ENCODE measurements at places on chromosomes 5 and 9.
A peak's percentile ranks its signal among the peaks of the same experiment; 100 is the strongest.

DNA sequence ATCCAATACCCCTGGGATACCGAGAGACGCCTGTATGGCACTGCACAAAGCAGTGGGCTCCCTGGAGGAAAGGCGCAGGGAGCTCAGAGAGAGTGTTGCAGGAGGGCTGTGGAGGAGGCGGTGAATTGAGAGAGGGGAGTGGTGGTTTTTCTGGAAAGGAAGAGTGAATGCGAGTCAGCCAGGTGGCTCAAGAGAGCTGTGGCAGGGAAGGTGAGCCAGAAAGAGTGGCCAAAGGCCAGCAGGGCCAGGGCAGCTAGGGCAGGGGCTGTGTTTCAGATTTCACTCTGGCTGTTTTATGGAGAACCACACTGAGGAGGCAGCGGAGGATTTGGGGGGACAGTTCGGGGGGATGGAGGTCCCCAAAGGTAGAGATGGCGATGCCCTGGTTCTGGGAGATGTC, 13.0 kb upstream of the DAB2IP start:
- no peak for DNase-seq

DNA sequence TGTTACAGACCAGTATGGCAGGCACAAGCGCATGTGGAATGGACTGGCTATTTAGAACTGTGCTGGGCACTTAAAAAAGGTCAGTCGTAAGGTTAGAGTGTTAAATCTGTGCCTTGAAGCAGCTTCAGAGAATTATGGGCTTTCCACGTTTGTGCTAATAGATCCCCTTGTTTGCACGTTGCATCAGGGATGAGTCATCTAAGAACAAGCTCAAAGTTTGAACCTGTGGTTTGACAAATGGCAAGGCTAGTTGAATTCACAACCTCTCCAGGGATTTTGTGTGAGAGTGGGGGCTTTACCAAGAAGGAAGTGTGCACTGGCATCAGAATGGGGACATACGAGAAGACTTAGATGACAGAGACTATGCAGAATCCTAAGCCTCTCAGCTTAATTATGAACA, 249.6 kb downstream of the IRX1 start:
- no peak for DNase-seq

DNA sequence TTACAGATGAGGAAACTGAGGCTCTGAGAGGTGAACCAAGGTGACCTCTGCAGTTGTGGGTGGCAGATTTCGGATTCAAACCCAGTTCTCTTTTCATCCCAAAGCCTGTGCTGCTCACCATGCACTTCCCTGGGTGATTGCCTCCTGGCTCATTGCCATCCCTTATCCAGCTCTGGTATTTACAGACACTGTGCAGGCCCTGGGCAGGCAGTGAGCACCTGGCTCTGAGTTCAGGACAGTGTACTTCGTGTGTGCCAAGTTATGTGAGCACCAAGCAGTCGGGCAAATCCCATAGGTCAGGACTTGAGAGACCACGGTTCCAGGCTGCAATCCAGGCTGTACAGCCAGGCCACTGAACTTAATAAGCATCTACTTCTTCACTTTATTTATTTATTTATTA, 1.4 kb downstream of the LRSAM1 start:
- DNase-seq = no peak

GRCh38 chr9:9341203-9341602, 1271.6 kb downstream of the PTPRD start:
- no peak for DNase-seq

DNA sequence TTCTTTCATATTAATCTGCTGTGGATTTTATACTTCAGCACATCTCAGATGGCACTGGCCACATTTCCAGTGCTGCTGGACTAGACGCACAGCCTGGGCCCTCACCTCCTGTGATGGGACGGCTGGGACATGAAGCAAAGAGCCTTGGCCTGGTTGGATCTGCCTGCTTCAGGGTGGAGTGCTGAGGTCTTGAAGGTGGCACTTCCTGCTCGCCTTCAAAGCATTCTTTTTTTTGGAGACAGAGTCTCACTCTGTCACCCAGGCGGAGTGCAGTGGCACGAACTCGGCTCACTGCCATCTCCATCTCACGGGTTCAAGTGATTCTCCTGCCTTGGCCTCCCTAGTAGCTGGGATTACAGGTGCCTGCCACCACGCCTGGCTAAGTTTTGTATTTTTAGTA, 73.1 kb downstream of the RAPGEF1 start:
- no peak for DNase-seq

DNA sequence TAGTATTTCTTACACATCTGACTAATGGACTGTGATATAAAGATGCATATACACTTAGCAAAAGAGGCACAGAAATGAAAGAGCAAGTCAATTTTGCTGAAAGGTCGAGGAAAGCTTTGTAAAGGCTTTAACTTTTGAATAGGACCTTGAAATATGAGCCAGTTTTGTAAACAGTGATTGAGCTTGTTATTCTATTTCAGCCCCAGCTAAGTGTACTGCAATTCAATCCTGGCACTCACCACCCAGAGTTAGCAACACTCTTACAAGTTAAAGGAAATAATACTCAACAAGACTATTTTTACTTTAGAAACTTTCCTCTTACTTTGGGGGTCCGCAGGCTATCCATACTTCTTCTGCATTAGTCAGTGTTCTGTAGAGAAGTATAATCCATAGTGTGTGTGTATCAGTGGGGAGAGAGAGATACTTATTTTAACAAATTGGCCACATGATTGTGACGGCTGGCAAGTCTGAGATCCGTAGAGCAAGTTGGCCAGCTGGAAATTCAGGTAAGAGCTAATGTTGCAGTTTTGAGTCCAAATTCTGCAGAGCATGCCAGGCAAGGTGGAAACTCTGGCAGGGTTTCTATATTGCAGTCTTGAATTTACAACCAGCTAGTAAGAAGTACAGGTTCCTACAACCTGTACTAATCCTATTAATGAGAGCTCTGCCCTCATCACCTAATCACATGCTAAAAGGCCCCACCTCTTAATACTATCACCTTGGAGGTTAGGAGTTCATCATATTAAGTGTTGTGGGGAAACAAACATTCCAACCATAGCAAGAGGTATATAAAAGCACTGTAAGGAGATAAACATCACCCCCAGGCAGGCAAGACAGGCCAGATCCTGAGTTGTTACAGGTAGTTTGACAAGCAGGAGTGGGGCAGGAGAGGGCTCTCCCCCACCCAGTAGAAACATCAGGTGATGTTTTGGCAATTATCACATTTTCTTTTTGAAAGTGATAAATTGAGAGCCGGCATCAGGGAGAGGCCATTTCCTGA, 33.6 kb downstream of the IL7R start:
- DNase-seq = no peak

GRCh38 chr5:150637245-150638052, 3.0 kb upstream of the SYNPO start:
- DNase-seq = peak; percentile 79

GRCh38 chr9:126965077-126965476, 50.5 kb downstream of the RALGPS1 start:
- no peak for DNase-seq

GRCh38 chr5:72108202-72109061, 1.2 kb downstream of the MAP1B start:
- DNase-seq = peak; percentile 59

Measured in NCI-H460 (cell line).